ENCODE measurements at places on chromosomes 7 and 10. TPM values are rescaled to one million over a fixed set of nuclear protein-coding genes. Genes with fewer than 3 reads are reported as not detected.

DNA sequence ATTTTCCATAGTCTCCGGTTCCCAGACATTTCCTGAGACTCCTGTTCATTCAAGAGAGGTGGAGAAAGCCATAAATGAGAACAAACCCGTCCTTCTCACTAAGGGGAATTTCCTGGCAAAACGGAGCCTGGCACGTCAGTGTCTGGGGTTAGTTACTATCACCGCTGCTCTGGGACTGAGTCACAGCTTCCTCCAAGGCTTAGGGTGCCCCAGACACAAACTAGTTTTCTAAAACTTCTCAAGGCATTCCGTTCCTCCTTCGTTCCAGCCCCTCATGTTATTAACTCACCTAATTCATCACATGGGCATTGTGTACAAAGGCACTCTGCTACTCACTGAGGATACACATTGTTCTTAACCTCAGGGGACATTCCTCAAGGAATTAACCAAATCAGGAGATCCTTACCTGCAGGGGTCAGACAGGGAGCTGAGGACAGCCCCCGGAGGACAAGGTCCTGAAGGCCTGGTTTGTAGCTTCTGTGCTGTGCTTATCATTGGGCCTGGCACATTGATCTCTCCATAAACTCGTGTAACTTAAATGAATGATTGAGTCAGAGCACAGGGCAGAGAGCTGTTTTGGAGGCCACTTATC, 103.0 kb upstream of the KLF6 start:
- no peaks in the 10 kb centered on the region for H3K27me3 ChIP-seq
- peaks cover 3% of the 10 kb centered on the region for H3K4me1 ChIP-seq
- H3K36me3 ChIP-seq: no peaks in the 10 kb centered on the region
- DNase-seq: peak; percentile 90

DNA sequence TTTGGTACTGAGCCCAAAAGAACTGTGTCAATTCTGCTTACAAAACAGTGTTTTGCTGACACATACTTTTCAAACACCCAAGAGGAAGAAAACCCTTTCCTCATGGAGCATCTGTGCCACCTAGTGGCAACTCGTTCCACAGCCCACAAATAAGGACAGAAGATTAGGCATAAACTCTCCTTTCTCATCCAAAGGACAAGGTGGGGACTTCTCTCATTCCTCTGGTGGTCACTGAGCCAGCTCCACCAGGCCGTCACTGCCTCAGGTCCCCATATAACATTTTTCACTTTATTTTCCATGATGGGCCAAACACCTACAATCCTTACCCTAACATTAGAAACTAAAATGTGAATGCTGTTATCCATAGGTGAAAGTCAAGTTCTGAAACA, 76.9 kb downstream of the RNF216 start:
- H3K27me3 ChIP-seq: no peaks in the 10 kb centered on the region
- no peaks in the 10 kb centered on the region for H3K36me3 ChIP-seq
- H3K4me1 ChIP-seq: no peaks in the 10 kb centered on the region
- H3K27ac ChIP-seq: no peak overlapping the region
- peak; percentile 88 for DNase-seq

The CCL24 gene
- 1.1 TPM for total RNA-seq

GRCh38 chr10:122343936-122344335, 30.6 kb upstream of the PLEKHA1 start:
- H3K27me3 ChIP-seq: no peaks in the 10 kb centered on the region
- H3K4me1 ChIP-seq: no peaks in the 10 kb centered on the region
- DNase-seq: no peak
- H3K36me3 ChIP-seq: no peaks in the 10 kb centered on the region
- no peak overlapping the region for H3K27ac ChIP-seq

The ANKRD30A gene
- total RNA-seq: not detected

DNA sequence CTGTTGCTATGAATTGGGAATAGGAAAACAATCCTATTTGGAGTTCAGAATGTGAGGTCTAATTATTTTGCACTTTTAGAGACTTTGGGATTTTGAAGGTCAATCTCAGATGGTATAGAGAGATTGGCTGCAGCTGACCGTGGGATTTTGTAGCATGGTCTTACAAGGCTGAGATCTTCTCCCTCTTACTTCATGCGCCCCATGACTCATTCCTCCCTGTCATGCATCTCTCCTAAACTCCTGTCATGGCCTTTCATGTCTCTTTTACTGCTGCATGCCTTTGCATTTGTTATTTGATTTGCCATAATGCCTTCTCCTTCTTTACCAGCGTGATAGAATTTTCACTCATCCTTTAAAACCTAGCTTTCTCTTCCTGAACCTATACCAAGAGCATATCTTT, 133.1 kb downstream of the BBS9 start:
- no peak overlapping the region for H3K27ac ChIP-seq
- no peak for DNase-seq
- no peaks in the 10 kb centered on the region for H3K4me1 ChIP-seq
- no peaks in the 10 kb centered on the region for H3K36me3 ChIP-seq
- H3K27me3 ChIP-seq: no peaks in the 10 kb centered on the region
- H3K4me3 ChIP-seq: no peak overlapping the region

DNA sequence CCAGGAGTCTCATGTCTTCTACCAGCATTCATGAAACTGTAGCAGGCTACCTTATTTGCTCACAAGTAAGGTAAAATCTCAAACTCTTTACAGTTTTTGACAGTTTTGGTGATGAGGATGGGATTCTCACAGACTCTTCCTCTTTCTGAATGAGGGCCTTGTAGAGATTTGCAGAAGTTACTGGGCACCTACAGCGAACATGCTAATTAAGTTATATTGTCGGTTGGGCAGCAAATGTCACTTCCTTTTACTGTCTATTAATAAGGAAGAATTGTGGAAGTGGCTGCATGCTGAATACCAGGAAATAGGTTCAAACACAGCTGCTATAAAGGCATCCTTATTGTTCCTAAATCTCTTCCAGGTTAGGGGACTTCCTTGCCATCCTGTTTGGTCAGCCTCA, 189.6 kb downstream of the DNAJC1 start:
- no peaks in the 10 kb centered on the region for H3K36me3 ChIP-seq
- H3K27me3 ChIP-seq: no peaks in the 10 kb centered on the region
- no peak for DNase-seq
- no peak overlapping the region for H3K4me3 ChIP-seq
- H3K4me1 ChIP-seq: no peaks in the 10 kb centered on the region
- H3K27ac ChIP-seq: no peak overlapping the region

DNA sequence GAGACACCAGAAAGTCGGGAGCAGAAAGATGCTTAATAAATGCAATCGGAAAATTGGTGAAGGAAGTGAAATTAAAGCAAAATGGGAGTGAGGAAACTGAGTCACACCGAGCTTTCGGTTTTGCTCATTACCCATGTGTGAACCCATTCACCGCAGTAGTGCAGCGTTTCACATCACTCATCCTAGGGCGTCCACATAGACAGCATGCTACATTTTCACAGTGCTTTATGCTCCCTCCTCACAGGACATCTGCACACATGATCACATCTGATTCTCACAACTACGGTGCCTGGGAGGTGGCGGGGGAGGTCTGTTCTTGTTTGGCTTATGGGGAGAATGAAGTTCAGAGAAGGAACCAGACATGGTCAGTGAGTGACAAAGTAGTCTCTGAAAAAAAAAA, 36.6 kb upstream of the ATP6V0A4 start:
- H3K36me3 ChIP-seq: no peaks in the 10 kb centered on the region
- no peak overlapping the region for H3K4me3 ChIP-seq
- no peaks in the 10 kb centered on the region for H3K4me1 ChIP-seq
- no peaks in the 10 kb centered on the region for H3K27me3 ChIP-seq
- DNase-seq: no peak

The ATP5MK gene
- total RNA-seq: 186 TPM

- no peak for DNase-seq
- H3K36me3 ChIP-seq: no peaks in the 10 kb centered on the region
- no peaks in the 10 kb centered on the region for H3K4me1 ChIP-seq
- H3K27ac ChIP-seq: no peak overlapping the region
- no peaks in the 10 kb centered on the region for H3K27me3 ChIP-seq
- H3K4me3 ChIP-seq: no peak overlapping the region
Measured at GRCh38 chr10:88661018-88661417, 3.2 kb upstream of the LIPF start.

The GRID2IP gene
- total RNA-seq: 0.39 TPM

The MBL2 gene
- total RNA-seq: not detected

The GOLGA7B gene
- 0.45 TPM for total RNA-seq

The SLC18A3 gene
- total RNA-seq: not detected

DNA sequence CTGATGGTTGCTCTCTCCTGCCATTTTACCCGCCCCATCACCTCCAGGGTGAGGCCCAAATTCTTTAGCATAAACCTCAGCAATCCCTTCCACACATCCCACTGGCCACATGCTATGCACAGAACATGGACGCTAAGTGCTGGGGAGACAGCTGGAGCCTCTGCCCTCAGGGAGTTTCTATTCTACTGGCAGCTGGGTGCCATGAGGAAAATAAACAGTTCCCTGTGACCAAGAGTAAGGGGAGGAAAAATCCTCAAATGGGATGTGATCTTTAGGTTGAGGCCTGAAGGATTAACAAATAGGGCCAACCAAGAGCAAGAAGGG, 1.2 kb downstream of the PARP12 start:
- no peak for DNase-seq
- H3K27ac ChIP-seq: no peak overlapping the region
- no peaks in the 10 kb centered on the region for H3K4me1 ChIP-seq
- H3K4me3 ChIP-seq: no peak overlapping the region

DNA sequence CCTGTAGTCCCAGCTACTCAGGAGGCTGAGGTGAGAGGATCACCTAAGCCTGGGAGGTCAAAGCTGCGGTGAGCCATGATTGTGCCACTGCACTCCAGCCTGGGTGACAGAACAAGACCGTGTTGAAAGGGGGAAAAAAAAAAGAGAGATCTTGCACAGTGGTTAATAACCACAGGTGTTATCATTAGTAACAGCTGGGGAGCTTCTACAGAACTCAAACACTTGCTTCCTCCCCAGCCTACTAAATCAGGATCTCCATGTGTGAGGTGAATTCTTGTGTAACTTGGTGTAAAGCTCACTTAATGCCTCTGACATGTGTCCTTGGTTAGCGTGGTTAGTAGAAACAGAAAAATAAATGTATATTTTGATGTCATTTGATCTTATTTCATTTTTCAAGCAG, 43.9 kb upstream of the BMS1 start:
- H3K27ac ChIP-seq: no peak overlapping the region
- H3K4me3 ChIP-seq: no peak overlapping the region
- H3K27me3 ChIP-seq: no peaks in the 10 kb centered on the region
- H3K4me1 ChIP-seq: no peaks in the 10 kb centered on the region
- DNase-seq: no peak

The HEPACAM2 gene
- total RNA-seq: not detected

The CPED1 gene
- total RNA-seq: 119 TPM

- H3K4me3 ChIP-seq: no peak overlapping the region
- no peaks in the 10 kb centered on the region for H3K27me3 ChIP-seq
- no peaks in the 10 kb centered on the region for H3K36me3 ChIP-seq
- DNase-seq: peak; percentile 35
- no peak overlapping the region for H3K27ac ChIP-seq
Measured at GRCh38 chr10:69466689-69467088, 15.4 kb downstream of the TSPAN15 start.

- DNase-seq: no peak
- H3K4me1 ChIP-seq: no peaks in the 10 kb centered on the region
- H3K27me3 ChIP-seq: no peaks in the 10 kb centered on the region
- no peak overlapping the region for H3K27ac ChIP-seq
Measured at GRCh38 chr7:108650467-108650866, 80.8 kb downstream of the DNAJB9 start.

The EGR2 gene
- total RNA-seq: 23.0 TPM

DNA sequence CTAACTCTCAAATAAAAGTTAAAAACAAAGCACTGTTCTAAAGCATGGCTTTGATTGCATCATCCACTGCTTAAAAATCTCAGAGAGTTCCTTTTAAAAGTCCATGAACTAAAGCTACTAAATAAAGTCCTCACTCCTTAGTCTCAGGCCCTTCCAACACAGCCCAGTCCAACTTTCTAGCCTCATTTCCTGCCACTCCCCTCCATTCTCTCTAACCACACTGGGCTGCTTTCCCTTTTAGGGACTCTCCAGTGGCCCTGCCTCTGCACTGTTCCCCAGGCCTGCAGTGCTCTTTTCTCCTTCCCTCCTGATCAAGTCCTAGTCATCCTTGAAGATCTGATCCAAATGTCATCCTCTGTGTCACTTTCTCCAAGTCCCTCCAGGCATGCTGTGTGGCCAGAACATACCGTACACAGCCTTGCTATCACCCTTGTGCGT, 56.9 kb upstream of the PPP1R3C start:
- no peak for DNase-seq
- H3K27me3 ChIP-seq: no peaks in the 10 kb centered on the region
- H3K27ac ChIP-seq: peak overlapping the region; percentile 73
- H3K4me1 ChIP-seq: peaks cover 6% of the 10 kb centered on the region

GRCh38 chr10:71302874-71303568, 16.0 kb upstream of the SLC29A3 start:
- no peaks in the 10 kb centered on the region for H3K36me3 ChIP-seq
- H3K4me1 ChIP-seq: no peaks in the 10 kb centered on the region
- DNase-seq: no peak
- no peak overlapping the region for H3K4me3 ChIP-seq
- H3K27ac ChIP-seq: no peak overlapping the region

The CALHM1 gene
- not detected for total RNA-seq

- no peak for DNase-seq
- peaks cover 4% of the 10 kb centered on the region for H3K4me1 ChIP-seq
- H3K36me3 ChIP-seq: no peaks in the 10 kb centered on the region
- no peak overlapping the region for H3K4me3 ChIP-seq
Measured at GRCh38 chr10:11178606-11179515, 161.2 kb downstream of the CELF2 start.

GRCh38 chr10:32055478-32056135, 618 bp downstream of the KIF5B start:
- H3K27ac ChIP-seq: peak overlapping the region; percentile 88
- H3K4me3 ChIP-seq: peak overlapping the region; percentile 54
- H3K4me1 ChIP-seq: no peaks in the 10 kb centered on the region
- DNase-seq: peak; percentile 89
- no peaks in the 10 kb centered on the region for H3K27me3 ChIP-seq

The SEMA3D gene
- total RNA-seq: 30.8 TPM

DNA sequence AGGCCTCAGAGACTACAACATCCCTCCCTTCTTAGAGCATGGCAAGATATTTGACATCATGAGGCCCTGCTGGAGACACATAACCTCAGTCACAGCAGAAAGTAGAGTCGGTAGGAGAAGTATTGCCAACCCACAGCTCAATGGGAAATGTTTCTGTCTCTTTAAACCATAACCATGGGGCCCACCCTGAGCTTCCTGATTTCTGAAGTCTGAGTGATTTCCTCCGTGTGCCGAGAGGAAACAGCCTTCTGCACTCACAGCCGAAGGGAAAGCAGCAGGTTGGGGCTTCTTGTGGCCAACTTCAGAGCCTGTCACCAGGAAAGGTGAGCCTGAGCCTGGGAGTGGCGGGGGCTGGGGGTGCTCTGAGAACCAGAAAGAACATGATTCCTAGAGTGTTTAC, at the start of gene GIMAP1:
TSS of gene GIMAP1 (plus strand) at position 246 of the 400 bp plus-strand sequence. CDS start 2,435 bp downstream, outside the sequence.
- H3K4me1 ChIP-seq: no peaks in the 10 kb centered on the region
- no peak within 1 kb of the TSS for H3K27ac ChIP-seq
- no peaks in the 10 kb centered on the region for H3K36me3 ChIP-seq
- DNase-seq: peak; percentile 56
- no peak within 1 kb of the TSS for H3K4me3 ChIP-seq

GRCh38 chr7:157715071-157715937, 378.5 kb downstream of the DNAJB6 start:
- H3K4me1 ChIP-seq: no peaks in the 10 kb centered on the region
- H3K36me3 ChIP-seq: no peaks in the 10 kb centered on the region
- H3K4me3 ChIP-seq: no peak overlapping the region
- H3K27me3 ChIP-seq: no peaks in the 10 kb centered on the region
- no peak overlapping the region for H3K27ac ChIP-seq

- no peak overlapping the region for H3K4me3 ChIP-seq
- no peak for DNase-seq
- H3K27me3 ChIP-seq: no peaks in the 10 kb centered on the region
- H3K27ac ChIP-seq: no peak overlapping the region
Measured at GRCh38 chr10:96436035-96436434, 77.2 kb upstream of the OPALIN start.
